NCI-H1092 (cell line): ENCODE measurements at places on chromosomes 1 and 21.

DNA sequence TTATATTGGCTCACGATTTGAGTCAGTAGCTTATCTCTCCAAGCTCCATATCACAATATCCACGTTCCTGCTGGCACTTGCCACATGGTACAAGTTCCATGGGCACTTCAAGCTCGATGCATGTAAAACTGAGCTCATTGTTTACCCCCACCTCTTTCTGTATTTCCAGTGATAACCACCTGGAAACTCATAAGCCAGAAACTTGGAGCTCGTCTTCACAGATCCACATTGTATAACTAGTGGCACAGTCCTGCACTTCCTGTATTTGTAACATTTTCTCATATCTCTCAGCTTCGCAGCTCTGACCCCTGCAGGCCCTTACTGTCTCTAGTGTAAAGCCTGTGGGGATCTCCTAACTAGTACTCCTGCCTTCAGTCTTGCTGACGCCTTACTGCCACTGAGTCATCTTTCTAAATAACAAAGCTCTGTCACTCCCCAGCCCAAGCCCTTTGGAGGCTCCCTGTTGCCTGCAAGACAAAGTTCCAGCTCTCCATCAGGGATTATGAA, 6.5 kb upstream of the C2CD4D start:
- no peak for DNase-seq

DNA sequence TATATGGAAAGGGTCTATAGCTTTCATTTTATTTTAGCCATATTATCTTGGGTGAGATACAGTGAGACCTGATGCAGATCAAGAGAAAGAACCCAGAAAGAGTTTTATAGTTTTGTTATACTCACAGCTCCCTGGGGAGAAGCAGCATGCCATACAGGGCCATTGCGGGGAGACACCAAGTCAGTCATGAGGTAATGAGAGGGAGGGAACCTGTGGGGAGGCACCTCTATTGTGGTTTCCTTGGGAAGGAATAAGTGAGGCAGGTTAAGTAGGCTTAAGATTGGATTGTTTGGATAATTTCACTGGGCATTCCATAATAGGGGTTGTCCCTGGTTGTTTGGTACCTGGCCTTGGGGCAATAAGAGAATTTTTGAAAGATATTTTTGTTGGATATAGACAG, 19.7 kb downstream of the AXDND1 start:
- DNase-seq: no peak

GRCh38 chr1:230916587-230917283, 48.4 kb upstream of the C1orf198 start:
- no peak for DNase-seq

- DNase-seq: no peak
Observed at GRCh38 chr1:183891158-183891856, 86.4 kb downstream of the RGL1 start.

GRCh38 chr1:8423692-8424538, 106.0 kb downstream of the SLC45A1 start:
- DNase-seq: peak; percentile 80

- DNase-seq: no peak
Observed at GRCh38 chr1:1165900-1166421, 7.7 kb upstream of the TTLL10 start.

DNA sequence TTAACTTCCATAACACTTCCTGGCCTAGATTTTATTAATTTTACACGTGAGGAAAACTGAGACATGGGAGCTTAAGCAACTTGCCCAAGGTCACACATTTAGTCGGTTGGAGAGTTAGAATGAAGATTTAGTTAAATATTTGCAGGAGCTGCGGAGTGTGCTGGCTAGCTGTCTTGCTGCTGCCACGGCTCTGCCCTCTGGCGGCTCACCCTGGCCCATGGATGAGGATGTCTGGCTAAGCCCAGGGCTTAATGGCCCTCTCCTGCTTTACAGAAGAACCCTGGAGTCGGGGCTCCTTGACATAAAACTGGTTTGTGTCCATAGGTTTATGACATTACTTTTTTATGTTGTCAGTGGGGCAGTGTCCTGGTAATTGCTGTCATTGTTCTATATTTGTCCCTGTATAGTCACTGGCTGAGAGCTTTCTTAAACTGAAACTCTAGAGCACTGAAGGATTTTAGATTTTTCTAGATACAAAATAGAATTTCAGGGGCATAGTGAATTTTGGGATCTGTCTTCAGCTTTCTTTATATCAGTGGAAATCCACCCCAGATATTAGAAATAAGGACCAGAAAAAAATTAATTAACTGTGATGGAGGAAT, 88.9 kb upstream of the WLS start:
- peak; percentile 46 for DNase-seq

DNA sequence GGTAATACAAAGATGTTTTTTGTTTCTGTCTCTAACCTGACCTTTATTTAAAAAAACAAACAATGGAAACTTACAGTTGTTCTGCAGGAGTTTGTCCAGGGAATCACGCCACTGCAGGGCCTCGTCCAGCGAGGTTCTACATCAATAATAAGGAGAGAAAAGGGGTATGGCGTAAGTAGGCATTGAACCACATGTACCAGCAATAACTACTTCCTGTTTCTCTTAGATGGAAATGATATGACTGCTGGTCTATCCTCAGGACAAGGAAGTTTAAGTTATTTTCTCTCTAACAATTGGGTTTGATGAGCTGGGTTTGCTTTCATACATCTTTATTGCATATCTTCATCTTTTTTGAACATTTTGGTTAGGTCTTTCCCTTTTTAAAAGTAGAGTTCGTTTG, 40.9 kb downstream of the RGS5 start:
- no peak for DNase-seq
